ENCODE measurements at places on chromosomes 5 and 9.

DNA sequence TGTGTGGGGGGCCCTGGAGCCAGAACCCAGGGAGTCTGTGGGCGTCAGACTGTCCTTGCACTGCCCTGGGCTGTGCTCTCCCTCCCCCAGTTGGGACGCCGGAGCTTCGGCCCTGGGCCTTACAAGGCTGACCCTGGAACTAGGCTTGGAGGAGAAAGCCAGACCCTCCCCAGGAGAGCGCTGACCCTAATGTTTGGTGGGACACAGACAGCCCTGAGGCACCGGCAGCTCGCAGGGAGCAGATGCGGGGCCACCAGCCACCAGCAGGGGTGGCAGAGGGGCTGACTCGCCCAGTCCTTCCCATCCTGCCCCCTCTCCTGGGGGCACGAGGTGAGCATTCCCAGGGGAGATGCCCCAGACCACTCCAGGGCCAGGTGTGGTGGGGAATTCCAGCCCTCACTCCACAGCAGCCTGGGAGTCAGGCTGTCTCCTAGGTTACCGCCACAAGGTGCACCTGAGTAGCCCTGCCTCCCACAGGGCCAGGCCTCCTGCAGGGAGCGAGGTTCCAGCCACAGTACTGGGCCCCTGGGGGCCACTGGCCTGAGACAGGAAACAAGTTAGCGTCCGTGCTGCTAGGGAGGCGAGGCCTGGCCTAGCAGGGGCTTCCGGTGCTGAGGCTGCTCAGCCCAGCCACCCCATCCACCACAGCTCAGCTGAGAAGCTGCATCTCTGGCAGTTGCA, 134.6 kb downstream of the OLFM1 start:
- DNase-seq, result no peak

- DNase-seq, result no peak
These were observed 18.4 kb upstream of the DENND1A start for GRCh38 chr9:123948286-123948685.

- no peak for DNase-seq
These were observed 147.8 kb downstream of the AOPEP start for GRCh38 chr9:94874316-94874715.

- no peak for DNase-seq
These were observed 1498.8 kb downstream of the MAT2B start for GRCh38 chr5:165004175-165004574.

- DNase-seq, result no peak
These were observed 53.2 kb downstream of the GNA14 start for GRCh38 chr9:77594963-77595362.

GRCh38 chr5:14483504-14484157, 98.0 kb upstream of the OTULINL start:
- DNase-seq, result no peak

- no peak for DNase-seq
These were observed 213.8 kb downstream of the ARHGAP26 start for GRCh38 chr5:142984011-142984410.

DNA sequence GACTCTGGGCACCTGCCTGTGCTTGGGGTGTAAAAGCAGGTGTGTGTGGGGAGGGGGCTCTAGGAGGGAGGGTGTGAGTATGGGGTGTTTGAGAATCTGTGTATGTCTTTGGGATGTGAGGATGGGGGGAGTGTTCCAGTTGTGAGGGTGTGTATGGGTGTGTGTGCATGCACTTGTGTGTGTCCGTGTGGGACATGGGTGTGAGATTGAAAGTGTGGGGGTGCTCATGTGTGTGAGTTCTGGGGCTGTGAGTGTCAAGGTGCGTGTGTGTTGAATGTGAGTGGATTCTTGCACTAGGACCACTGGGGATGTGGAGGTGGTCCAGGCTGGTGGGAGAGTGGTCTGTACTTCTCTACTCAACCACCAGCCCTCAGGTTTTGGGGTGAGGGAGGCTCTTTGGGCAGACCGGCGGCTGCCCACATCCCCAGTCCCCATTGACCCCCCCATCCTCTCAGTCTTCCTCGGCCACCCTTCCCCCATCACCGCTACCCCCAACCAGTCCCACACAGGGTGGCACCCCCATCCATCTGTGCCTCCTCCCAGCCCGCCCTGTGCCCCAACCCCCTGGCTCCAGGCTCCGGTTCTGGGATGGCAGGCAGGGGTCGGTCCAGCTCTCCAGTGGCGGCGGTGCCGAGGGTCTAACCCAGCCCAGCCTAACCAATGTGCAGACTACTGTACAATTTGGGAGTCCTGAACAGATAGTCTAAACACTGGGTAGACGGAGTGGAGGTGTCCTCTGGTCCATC, 31.5 kb downstream of the GOLGA2 start:
- no peak for DNase-seq

DNA sequence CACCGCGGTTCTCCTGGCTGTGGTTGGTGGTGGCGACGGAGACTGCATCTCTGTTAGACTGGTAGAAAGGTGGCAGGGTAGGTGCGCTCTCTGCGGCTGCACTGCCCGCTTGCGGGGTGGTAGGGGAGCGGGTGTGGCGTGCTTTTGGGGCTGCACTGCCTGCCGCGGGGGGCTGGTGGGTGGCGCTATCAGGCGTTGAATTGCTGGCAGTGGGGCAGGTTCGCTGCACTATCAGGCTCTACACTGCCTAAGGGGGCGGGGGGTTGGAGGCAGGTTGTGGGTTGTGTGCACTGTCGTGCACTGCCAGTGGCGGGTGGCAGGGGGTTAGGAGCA, 21.0 kb upstream of the TRIM52 start:
- DNase-seq, result no peak

DNA sequence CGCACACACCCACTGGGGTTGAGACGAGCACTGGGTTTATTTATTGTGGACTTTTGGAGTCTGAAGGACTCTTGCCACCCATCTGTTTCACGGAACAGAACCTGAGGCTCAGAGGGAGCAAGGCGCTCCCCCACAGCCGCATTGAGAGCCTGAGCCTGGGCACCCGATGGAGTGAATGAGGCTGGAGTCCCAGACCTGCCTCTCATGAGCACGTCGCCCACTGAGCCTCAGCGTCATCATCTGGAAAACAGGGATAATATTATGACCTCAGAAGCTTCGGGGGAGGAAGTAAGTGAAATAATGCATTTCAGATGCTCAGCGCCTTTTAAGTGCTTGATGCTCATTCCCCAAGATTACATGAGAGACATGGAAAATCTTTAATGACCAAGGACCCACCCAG, 5.5 kb downstream of the NEK6 start:
- DNase-seq, result no peak

DNA sequence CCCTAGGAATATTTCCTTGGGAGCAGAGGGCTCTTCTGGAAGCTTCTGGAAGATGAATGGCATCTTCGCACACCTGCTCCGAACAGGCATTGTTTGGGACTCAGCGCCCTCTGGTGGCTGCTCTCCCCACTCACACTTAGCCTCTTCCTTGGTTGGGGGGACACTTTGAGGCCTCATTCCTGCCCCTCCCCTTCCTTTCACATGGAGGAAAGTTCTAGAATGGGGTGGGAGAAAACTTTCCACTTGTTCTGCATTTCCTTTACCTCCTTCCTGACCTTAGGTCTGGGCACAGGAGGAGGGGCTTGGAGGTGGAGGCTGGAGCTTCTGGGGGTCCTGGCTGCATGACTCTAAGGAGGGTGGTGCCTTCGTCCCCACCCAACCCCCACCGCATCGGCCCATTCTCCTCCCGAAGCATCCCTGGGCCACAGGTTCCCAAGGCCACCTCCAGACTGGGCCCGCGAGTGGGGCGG, 19.3 kb upstream of the SMIM32 start:
- DNase-seq, result peak; percentile 7

GRCh38 chr9:4750023-4750673, 9.1 kb upstream of the AK3 start:
- no peak for DNase-seq

DNA sequence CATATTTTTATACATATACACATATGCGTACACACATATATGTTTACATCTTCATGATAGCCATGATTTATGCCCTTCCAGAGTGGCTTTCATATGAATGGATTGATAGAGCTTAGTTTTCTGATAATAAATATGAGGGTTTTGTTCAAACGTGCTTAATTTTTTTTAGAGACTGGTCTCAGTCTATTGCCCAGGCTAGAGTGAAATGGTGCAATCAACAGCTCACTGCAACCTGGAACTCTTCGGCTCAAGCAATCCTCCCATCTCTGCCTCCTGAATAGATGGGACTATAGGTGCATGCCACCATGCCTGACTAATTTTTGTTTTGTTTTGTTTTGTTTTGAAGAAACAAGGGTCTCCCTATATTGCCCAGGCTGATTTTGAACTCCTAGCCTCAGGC, 48.6 kb upstream of the ZSWIM6 start:
- DNase-seq, result no peak

DNA sequence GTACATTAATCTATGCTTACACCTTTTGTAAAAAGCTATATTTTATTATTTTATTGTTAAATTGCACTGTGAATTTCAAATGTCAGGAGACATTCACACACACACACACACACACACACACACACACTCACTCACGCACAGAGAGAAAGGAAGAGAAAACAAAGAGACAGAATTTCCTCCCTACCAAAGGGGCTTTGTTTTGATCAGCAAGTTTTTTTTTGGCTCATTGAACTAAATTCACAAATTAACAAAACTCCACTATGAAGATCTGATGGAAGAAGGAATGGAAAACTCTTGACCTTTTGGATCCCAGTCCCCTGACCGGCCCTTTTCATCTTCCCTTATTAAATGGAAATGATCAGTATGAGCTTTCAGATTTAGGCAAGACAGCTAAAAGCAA, 161.2 kb downstream of the PDE4D start:
- DNase-seq, result no peak

DNA sequence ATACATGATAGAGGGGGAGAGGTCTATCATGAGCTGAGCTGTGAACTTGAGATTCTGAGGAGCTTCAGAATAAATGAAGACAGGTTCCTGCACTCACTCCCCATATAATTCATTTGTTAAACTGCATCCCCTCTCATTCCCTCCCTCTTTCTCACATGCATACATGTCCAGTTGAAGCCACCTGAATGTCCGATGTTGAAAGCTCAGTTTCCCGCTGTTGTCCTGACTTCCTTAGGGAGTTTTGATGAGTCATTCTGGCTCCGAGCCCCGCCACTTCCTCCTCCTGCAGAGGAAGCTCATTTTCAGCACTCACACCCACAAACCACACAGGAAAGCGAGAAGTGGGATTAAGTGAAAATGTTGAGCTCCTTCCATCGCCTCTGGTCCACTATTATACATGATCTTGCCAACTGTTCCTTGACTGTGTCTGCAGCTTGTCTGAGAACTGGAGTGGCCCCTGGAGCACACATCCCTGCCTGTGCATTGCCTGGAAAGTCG, 121.2 kb downstream of the CEMIP2 start:
- no peak for DNase-seq

DNA sequence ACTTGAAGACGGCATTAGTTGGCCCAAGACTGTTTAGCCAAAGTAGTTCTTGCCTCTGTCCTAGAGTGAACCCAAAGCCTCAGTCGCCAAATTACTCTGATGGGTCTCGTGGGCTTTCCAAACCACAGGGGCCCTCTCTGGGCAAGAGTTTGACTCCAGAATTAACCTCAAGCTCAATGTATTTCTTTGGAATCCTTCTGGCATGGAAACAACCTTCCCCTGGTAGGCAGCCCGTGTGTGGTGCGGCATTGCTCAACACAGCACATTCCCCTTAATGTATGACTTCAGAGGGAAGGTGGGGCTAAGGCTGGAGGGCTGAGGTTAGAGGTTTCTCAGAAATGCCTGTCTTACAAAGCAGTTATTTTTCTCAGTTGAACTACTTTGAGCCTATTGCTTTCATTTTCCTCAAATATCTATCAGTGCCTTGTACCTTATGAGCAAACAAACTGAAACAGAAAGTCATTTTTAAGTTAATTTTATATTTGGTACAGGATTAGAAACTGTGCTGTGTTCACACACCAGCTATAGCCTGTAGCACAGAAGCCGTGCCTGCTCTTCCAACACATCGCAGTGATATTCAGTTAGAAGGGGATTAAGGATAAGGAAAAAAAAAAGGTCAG, 123.9 kb upstream of the HAPLN1 start:
- DNase-seq, result no peak

DNA sequence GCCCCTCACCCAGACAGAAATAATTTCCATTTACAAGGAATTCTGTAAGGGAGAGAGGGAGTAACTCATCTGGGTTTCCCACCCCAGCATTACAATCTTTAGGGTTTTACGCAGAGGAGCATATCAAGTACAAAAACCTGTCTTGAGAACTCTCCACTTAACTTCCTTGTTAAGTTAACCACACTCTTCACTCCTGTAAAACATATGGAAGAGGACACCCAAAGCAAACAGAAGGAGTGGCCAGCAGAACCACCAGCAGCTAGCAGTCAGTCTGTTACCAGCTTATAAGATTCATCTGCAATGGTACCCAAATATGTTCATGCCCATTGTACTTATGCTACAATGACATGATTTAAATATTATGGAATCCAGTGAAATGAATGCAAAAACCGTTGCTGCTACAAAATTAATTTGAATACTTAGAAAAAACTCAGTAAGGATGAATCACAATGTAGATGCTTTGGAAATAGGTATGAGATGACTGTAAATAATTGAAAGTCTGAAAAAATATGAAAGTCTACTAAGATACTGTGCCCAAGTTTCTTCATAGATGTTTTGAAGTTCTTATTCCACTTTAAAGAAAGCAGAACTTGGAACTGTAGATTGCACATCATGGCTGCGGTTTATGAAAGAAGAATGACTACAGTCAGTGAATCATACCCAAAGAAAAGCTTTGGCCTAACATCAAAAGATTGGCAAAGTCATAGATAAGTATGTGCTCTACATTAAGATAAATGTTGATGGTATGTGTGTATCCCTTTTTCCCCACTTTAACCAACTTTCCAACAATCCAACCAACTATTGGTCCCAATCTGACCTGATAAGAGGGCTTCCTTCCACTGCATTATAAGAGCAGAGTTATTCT, 233.6 kb downstream of the ACTL7B start:
- DNase-seq, result no peak

DNA sequence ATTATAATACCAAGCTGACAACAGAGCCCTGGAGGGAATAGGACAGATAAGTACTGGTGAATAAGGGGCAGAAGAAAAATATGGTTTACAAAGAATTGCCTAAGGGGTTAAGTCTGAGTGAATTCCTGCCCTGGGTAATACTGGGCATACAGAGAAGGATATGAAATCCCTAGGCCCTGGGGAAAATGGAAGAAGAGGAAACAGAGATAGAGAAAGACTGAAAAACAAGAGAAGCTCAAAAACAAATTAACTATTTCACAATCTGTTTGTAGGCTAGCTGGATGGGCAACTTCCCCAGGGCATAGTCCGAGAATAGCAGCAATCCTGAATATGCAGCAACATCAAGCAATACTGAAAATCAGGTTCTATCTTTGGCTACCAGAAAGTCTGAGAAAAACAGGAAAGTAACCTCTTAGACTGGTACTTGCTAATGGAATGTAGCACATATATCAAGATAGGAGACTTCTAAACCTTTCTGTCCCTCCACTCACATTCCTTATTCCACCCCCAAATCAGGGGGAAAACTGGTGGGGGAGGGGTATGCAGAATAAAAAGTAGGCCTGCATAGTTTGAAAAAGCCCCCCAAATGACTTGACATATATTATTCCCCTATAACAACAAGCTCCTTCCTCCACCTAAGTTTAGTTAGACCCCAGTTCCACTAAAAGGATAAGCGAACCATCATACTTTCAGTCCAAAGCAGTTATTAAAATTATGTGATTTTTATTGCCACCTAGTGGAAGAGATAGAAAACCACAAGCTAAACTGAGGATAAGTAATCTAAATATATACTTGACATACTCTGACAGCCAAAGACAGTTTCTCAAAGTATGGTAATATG, 20.6 kb downstream of the SLC38A9 start:
- peak; percentile 47 for DNase-seq

- DNase-seq, result no peak
These were observed 105.1 kb downstream of the SERINC5 start for GRCh38 chr5:80150731-80151130.
